ENCODE measurements at places on chromosomes 2 and 18.

- no peak for DNase-seq
Measured at GRCh38 chr18:47893939-47894699, 36.3 kb downstream of the SMAD2 start.

- DNase-seq: no peak
Measured at GRCh38 chr2:178650554-178650953, 156.7 kb downstream of the TTN start.

DNA sequence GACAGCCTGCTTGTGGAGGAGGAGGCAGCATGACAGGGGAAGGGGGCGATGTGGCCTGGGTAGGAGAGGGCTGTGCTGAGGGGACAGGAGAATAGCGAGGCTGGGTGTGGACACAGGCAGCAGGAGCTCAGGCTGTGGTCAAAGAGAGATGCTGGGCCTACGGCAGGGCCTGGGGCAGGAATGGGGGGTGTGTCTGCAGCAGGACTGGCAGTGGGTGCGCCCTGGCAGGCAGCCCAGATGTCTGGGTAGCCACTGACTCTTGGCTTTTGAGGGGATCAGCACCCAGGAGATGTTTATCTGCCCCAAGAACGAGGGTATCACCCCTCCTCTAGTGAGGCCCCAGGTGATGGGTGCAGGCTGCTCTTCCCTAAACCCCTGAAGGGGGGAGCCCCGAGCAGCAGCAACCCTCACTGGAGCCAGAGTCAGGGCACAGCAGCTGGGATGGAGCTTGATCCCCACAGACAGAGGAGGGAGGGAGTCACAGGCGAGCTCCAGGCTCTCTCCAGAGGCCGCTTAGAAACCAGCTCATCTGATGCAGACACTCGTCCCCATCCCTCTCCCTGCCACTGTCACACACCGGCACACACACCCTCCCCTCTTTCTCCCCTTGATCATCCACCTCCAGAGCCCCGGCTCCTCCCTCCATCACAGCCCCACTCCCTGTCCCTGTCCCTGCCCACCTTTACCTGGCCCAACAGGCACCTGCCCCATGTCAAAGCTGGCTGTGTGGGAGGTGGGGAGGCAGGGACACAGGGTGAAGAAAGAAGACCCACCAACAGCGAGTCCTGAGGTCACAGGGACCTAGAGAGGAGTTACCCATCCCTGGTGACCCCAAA, 29.8 kb upstream of the TNS1 start:
- no peak for DNase-seq

- no peak for DNase-seq
Measured at GRCh38 chr2:218019411-218020060, 16.7 kb upstream of the TNS1 start.

GRCh38 chr2:154827286-154827685, 128.8 kb downstream of the KCNJ3 start:
- no peak for DNase-seq
